Motor neuron (in vitro differentiated cells): ENCODE measurements at places on chromosomes 4 and X. TPM values are rescaled to one million over a fixed set of nuclear protein-coding genes. Genes with fewer than 3 reads are reported as not detected.

CYTL1 gene
- total RNA-seq: 44.7 and 45.2 TPM in 2 replicates

CYLC1 gene
- 0.10 and 0.18 TPM in 2 replicates for total RNA-seq

JCHAIN gene
- not detected in 2 replicates for total RNA-seq

VCX3B gene
- total RNA-seq: 0.43 and 0.50 TPM in 2 replicates

SLC25A31 gene
- total RNA-seq: not detected in 2 replicates

AREG gene
- total RNA-seq: not detected in 2 replicates

ARL9 gene
- total RNA-seq: 0.26 and 0.37 TPM in 2 replicates

PABPC1L2B gene
- 1.0 and 1.3 TPM in 2 replicates for total RNA-seq

IGFBP7 gene
- total RNA-seq: 77.0 and 98.2 TPM in 2 replicates

MAB21L2 gene
- total RNA-seq: 3.6 and 4.5 TPM in 2 replicates

RGS12 gene
- total RNA-seq: 23.9 and 30.2 TPM in 2 replicates

MSMO1 gene
- 50.5 and 57.3 TPM in 2 replicates for total RNA-seq

SRPK3 gene
- 0.67 and 1.7 TPM in 2 replicates for total RNA-seq

IL2 gene
- total RNA-seq: not detected in 2 replicates

FAM53A gene
- 2.7 and 2.9 TPM in 2 replicates for total RNA-seq

CLNK gene
- 0.10 and 0.11 TPM in 2 replicates for total RNA-seq

NEIL3 gene
- 0.20 and 0.22 TPM in 2 replicates for total RNA-seq

AFF1 gene
- 45.7 and 45.8 TPM in 2 replicates for total RNA-seq

LRRC66 gene
- 0.72 and 1.1 TPM in 2 replicates for total RNA-seq

DTHD1 gene
- not detected in 2 replicates for total RNA-seq

TNMD gene
- total RNA-seq: not detected in 2 replicates

ADGRG4 gene
- 0.04 and 0.05 TPM in 2 replicates for total RNA-seq

XKRX gene
- 0.14 and 0.21 TPM in 2 replicates for total RNA-seq

RXFP1 gene
- 0.09 TPM in 1 of 2 replicates, not detected in the other for total RNA-seq

MRFAP1 gene
- total RNA-seq: 315 and 336 TPM in 2 replicates

TRPC3 gene
- 3.5 and 3.8 TPM in 2 replicates for total RNA-seq

GABRG1 gene
- 0.16 and 0.25 TPM in 2 replicates for total RNA-seq
